ENCODE measurements at places on chromosomes 5 and 9.

GRCh38 chr5:691817-692528 is 1.2 kb downstream of the TPPP start:
- DNase-seq = no peak

DNA sequence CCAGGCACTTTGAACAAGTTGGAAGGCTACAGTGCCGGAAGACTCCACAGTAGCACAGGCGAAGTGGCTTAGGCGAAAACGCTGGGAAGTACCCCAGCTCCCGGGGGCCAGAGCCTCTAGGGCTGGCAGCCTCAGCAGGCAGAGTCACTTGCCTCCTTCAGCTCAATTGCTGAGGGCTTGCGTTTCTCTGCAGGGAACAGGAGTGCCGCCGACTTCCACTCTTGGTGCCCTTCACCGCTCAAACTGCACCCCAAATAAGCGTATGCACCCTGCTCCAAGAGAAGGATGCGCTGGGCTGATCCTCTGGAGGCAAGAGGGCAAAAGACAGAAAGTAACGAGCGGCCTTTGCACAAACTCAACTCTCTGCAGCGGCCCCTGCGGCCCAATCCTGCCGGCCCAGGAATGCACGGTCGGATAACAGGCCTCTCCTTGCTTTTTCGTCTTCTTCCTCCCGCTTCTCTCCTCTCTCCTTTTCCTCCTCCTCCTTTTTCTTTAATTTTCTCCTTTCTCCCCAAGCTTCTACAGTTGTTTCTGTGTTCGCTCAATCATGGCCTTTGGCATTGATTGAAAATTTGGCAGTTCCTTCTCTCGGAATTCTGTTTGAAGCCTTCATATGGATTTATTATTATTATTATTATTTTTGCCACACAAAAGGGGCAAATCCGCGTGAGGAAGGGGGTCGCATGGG is 1.1 kb upstream of the S1PR3 start:
- no peak for DNase-seq

GRCh38 chr5:10511741-10512640 is 51.9 kb upstream of the ANKRD33B start:
- DNase-seq = no peak

GRCh38 chr5:62778316-62779009 is 199.8 kb downstream of the LRRC70 start:
- no peak for DNase-seq

DNA sequence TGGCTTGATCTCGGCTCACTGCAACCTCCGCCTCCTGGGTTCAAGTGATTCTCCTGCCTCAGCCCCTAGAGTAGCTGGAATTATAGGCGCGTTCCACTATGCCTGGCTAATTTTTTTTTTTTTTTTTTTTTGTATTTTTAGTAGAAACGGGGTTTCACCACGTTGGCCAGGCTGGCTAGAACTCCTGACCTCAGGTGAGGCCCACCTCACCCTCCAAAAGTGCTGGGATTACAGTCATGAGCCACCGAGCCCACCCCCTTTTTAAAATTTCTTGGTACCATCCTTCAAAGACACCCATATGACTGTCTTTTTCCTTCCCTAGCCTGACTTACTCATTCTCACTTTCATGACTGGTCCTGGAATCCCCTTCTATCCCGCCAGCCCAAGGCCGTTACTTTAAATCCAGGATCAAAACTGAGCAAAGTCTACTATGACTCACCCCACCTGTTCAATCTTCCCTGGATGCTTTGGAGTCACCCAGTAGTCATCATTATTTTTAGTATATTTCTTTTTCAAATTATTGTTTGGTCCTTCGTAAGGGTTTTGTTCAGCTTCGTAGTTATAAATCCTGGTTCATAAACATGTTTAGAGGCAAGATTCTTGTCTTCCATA is 1.2 kb upstream of the TBCA start:
- DNase-seq = no peak

GRCh38 chr5:43664501-43665040 is 61.6 kb downstream of the NNT start:
- DNase-seq = no peak

DNA sequence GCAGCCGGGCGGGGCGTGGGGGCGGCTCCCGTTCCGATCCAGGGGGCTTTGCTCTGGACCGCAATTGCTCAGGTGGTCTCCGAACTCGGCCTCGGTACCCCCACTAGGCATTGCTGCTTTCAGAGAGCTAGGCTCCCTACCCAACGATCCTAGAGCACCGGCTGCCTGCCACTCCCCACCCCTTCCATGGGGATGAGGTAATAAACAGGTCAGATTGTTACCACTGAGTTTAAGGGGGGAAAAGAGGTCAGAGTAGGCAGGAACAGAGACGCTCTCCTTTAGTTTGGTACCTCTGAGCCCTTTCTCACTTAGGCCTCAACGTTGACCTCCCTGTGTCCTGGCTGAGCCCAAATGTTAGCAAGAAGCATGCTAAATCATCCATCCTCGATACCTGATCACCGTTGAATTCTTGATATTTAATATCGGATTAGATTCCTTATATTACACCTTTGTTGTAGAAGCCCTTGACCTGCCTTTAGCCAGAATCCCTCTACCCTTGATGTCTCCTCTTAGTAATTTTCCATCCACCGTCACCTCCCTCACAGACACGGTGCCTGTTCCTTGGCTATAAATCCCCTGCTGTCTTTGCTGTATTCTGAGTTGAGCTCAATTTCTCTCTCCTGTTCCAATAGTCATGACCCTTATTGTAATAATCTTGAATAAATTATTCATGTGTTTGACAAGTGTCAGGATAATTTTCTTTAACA is 588 bp upstream of the PLPP1 start:
- DNase-seq = no peak

Data from OCI-LY7 (cell line).